T-helper 9 cell (primary cell): ENCODE measurements at places on chromosomes 1 and 21.

- DNase-seq, result no peak
Observed at GRCh38 chr1:154176337-154176736, 15.6 kb downstream of the TPM3 start.

GRCh38 chr21:36113647-36114428 is 21.0 kb upstream of the CBR3 start:
- DNase-seq, result peak; percentile 52

DNA sequence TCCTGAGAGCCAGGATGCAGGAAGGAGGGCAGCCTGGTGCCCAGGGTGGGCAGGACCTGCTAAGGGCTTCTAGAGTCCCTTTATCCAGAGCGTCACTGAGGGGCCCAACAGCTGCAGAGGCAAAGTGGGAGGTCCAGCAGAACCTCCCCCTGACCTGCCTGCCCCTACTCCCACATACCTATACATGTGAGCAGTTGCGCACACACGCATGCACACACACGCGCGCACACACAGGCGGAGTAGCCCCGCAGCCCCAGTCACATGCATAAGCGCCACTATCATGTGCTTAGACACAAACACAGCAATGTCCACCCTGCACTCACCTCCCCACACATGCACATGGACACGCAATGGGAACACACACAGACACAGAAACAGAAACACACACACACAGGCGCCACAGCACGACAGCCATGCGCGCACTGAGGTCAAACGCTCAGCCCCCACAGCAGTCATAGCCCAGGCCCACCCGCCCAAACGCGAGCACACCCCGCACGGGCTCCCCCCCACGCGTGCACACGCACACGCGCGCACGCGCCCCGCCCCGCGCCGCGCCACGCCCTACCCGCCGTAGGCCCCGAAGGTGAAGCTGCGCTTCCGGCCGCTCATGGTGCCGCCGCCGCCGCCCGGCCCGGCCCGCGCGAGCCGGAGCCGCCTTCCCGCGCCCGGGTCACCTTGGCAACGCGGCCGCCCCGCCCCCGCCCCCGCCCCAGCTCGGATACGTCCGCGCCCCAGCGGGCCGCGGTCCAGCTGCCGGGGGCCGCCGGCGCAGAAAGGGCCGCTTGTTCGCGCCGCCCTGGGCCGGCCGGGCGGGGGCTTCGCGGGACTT is 17.7 kb downstream of the RAP1GAP start:
- DNase-seq, result peak; percentile 16

GRCh38 chr1:98690576-98690975 is 29.1 kb downstream of the SNX7 start:
- DNase-seq, result no peak

- DNase-seq, result no peak
Observed at GRCh38 chr1:71533950-71534349, 453.1 kb upstream of the ZRANB2 start.

- no peak for DNase-seq
Observed at GRCh38 chr1:5386371-5386770, 605.9 kb downstream of the NPHP4 start.

DNA sequence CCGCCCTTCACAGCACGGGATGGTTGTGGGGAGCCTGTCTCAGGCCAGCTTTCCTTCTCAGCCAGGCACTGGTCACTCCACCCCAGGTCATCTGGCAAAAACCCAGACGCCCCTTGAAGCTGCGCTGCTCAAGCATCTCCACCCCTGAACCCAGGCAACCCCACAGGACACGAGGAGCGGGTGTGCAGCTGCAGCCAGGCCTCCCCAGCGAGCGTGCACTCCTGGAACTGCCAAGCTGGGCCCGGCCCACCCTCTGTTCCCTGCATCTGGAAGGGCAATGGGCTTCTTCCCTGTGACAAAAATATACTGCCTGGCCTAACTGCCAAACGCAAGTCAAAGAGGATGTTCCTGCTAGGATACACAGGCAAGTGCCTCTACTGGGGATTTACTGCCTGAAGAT is 39.7 kb downstream of the SLC66A1 start:
- no peak for DNase-seq

DNA sequence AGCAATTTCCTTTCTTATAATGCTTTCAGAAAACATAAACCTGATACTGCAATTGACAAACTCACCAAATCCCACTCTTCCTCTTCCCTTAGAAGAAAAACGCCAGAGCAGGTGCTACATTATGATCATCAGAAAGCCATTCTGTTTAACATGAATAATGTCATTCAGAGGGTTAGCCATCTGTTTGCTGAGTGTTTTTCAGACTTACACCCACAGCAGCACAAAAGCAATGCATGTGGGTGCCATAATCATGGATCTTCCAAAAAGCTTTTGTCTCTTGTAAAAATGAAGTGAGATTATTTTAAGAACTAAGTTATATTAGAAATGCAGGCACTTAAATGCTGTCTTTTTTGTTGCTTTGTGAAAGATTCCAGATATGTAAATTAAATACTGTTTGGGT is 204.6 kb upstream of the TMPRSS15 start:
- DNase-seq, result no peak

DNA sequence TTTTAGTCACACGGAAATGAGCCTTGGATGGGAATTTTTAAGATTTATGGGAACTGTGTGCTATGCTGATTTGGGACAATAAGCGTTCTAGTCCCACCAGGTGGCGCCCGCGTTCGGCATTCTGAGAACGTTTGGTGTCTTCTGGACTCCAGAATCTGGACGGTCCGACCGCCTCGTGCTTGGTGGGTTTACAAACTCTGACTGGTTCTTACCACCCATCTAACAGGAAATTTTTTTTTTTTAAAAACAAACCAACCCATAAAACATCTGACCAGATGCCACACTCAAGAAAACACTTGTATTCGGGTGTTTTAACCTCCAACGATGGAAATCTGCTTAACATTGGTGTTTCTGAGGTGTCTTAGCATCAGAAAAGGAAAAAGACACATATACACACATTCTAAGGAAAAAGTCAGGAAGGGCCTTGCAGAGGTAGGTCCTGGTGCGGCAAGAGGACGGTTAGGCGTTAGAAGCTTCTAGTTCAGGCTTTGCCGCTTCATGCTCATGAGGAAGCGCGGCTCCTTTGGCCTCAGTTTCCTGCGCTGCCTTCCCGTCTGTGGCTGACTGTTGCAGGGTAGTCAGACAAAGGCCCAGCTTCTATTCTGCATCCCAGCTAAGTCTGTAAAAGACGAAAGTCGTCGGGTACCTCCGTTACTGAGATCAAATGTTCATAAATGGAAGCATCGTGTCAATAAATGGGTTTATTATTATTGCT is 814 bp upstream of the DYRK3 start:
- DNase-seq, result peak; percentile 76

GRCh38 chr1:98203466-98203865 is 282.6 kb upstream of the DPYD start:
- no peak for DNase-seq

GRCh38 chr1:12760256-12760795 is 13.2 kb upstream of the PRAMEF12 start:
- DNase-seq, result no peak

DNA sequence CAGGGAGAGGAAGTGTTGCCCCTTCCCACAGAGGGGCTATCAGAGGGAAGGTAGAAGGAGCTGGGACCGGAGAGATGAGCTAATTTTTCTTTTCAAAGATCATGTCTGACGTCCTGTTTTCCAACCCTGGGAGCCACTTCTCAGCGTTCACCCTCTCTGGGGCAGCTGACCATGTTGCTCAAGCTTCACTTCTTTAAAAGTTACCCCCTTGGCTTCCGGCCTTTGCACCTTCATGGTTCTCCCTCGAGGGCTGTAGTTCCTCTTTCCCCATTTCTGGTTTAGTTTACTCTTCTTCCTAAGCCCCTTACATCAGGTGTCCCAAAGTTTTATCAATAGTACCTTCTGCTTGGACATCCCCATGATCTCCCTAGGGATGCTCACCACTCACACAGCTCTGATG is 23.8 kb upstream of the CSF1 start:
- no peak for DNase-seq

GRCh38 chr1:37403166-37403565 is 71.2 kb upstream of the ZC3H12A start:
- DNase-seq, result no peak

GRCh38 chr21:27423038-27423437 is 456.1 kb upstream of the ADAMTS5 start:
- no peak for DNase-seq

GRCh38 chr1:11728126-11728806 is 7.7 kb upstream of the AGTRAP start:
- no peak for DNase-seq

DNA sequence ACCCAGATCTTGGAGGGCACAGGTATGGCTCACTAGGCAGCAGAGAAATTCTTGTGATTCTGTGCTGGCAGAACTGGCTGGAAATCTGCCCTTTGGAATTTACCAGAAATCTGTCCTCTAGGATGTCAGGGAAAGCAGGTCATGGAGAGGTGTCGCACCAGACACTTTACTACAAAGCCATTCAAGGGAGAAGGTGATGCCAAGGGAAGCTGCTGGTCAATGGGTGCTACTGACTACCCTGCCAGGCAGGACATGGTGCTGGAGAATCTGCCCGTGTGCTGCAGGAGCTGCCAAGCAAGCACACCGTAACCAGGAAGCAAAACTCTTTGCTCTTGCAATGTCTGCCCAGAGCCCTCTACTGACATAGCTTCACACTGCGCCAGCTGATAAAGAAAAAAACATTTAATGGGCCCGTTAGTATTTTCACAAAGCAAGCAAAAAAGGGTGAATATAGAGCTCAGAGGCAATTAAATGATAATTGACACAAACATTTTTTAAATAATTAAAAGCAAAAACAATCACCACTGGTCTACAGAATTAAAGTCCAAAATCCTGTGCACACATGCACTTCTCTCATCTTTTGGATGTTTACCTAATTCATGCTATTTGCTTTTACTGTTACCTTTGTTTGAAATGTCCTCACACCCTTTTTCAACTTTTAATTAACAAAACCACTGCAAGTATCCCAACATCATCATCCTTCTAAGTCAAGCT is 7.2 kb upstream of the FBXO28 start:
- DNase-seq, result no peak

DNA sequence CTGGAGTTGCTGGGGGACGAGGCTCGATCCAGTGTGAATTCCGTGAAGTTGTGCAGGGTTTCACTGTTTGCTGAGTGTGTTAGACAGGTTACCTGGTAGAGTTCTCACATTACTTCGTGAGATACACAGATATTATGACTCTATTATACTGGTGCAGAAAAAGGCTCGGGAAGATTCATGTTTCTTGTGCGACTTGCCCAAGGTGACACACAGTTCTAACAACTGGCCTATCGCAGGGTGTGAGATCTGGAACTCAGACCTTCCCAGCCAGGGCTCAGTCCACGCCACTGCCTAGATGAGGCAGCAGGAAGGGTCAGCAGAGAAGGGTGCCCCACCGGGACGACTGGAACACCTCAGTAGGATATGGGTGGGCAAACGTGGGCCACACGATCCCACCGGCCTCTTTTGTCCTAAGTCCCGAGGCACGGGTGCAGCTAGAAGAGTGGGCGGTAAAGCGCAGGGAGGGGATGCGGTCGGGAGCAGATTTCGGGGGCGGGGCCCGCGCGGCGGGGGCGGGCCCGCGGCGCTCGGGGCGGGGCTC is 296 bp upstream of the RNPEP start:
- peak; percentile 64 for DNase-seq

DNA sequence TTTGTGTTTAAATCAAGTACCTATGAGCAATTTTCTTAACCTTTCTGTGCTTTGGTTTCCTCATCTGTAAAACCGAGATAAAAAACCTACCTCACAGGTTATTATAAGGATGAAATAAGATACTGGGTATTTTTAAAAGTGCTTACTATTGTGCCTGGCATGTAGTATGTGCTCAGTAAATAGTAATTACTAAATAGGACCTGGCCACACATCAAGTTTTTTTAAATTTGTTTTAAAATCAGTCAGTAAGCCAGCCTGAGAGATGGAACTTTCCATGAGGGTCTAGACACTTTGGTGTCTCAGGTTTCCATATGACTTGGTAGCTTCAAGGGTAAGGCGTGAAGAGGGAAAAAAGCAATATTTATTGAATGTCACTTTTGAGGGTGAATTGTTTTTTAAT is 7.0 kb upstream of the ATF3 start:
- no peak for DNase-seq

- DNase-seq, result peak; percentile 20
Observed at GRCh38 chr1:161738627-161739287, 10.8 kb upstream of the DUSP12 start.

DNA sequence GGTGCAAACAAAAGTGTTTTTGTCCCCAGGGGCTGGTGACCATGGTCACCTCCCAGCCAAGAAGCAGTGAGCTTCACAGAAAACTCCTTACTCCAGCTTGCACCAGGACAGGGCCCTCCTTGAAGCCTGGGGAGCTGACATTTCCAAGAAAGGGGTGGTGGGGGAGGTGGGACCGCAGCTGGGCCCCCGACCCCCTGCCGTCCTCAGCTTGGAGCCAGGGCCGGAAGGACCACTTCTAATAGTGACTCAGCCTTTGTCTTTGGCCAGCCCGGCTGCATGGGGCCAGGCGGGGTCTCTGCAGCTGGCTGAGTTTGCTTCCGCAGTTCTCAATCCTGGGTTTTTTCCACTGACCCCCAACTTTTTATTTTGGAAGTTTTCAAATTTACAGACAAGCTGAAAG is 136.5 kb upstream of the POU3F1 start:
- DNase-seq, result no peak

GRCh38 chr1:9822897-9823692 is 670 bp downstream of the CLSTN1 start:
- DNase-seq, result no peak

DNA sequence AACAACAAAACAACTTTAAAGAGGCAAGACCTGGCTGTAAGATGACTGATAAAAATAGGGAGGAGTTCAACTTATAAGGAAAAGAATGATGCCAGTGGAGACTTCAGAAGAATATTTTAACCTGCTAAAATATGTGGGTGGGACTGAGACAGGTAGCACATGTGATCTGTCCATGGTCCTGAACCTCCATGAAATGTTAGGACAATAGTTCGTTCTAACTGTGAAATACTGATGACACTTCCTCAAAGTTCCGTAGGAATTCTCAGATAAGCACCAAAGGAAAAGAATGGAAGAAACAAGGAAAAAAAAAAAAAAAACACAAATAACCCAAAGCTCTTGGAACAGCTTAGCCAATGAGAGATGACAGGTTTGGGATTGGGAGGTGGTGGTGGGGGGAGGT is 44.7 kb downstream of the CDC42BPA start:
- no peak for DNase-seq

DNA sequence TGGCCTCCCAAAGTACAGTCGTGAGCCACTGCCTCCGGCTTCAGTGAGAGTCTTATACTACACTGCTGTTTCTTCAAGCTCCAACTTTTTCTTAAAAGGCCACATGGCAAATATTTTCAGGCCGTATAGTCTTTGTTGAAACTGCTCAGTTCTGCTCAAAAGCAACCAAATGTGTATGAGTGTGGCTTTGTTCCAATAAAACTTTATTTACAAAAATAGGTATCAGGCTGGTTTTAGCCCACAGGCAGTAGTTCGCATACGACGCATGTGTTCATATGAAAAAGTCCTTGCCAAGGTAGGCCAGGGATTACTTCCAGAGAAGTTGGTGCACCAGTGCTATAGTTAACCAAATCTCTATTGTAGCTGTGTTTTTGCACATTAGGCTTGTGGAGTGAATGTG is 6.2 kb downstream of the PLEKHM2 start:
- DNase-seq, result no peak
